ENCODE measurements at places on chromosomes 12 and 14. TPM values are rescaled to one million over a fixed set of nuclear protein-coding genes. Genes with fewer than 3 reads are reported as not detected.
A peak's percentile ranks its signal among the peaks of the same experiment; 100 is the strongest.

ACSM4 gene
- not detected for total RNA-seq

NYNRIN gene
- 42.8 TPM for total RNA-seq

DNA sequence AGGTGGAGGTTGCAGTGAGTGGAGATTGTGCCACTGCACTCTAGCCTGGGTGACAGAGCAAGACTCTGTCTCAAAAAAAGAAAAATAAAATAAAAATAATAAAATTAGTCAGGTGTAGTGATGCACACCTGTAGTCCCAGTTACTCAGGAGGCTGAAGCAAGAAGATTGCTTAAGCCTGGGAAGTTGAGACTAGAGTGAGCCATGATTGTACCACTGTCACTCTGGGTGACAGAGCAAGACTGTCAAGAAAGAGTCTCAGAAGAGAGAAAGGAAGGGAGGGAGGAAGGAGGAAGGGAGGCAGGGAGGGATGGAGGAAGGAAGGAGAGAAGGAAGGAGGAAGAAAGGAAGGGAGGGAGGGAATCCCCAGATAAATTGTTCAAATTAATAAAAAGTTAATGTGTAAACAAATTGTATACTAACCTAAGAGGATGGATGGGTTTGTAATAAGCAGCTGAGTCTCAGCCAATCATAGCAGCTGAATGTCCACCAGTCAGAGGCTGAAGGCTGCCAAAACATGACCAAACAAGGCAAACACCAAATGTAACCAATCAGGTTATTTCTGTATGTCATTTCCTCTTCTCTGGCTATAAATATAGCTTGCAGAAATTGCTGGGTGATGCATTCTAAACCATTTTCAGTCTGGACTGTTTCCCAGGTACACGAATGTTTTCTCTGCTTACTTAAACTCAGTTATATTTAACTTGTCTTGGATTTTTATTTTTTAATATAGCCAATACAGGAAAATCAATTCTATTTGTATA is 6.1 kb upstream of the CDCA4 start:
- no peak for DNase-seq

- no peak for DNase-seq
Observed at GRCh38 chr12:85820101-85820500, 16.1 kb downstream of the RASSF9 start.

DNA sequence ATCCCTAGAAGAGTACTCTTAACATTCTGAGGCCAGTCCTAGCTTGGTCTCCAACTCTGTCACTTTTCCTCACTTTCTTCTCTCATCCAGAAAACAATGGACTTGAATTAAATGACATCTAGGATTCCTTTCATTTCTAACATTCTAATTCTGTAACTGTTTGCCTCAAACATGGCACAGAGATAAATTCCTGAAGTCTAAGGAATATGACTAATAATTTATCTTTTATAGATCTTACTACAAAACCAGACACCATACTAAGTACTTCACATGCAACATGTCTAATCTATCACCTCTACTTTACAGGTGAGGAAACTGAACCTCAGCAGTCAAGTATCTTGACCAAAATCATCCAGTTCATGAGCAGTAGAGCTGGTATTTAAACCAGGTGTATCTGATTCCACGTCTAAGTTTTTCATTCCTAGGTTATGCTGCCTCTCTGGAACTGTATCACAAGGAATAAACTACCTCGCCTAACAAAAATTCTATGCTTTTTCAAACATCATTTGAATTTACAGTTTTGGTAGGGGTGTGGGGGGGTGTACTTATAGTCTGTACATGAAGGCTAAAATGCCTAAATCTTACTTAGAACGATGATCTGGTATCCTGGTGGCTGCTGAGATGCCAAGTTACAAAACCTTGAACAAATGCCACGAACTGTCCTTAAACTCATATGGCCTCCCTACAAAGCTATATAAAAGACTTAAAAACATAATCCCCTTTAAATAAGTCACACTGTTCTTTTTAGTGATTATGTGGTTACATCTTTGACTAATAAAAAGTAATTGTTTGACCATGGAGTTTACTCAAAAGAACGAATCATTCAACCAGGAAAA is 41.6 kb downstream of the ATXN2 start:
- DNase-seq = no peak

DNA sequence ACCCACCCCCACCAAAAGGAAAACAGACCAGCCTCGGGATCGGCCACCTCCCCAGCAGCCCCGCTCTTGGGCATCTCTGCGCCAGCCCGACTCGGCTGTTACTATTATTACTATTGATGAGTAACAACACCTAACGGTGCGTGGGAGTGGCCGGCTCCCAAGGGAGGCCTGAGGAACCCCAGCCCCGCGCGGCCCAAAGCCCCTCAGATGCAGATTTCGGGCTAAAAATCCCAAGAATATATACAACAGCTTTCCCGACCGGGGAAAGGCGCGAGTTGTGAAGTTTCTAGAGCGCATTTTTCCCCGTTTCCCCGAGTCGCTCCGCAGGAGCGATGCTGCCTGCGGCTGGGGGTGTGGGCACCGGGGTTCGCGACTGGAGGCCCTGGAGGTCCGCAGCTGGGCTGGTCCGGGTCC is 565 bp downstream of the NT5DC3 start:
- peak; percentile 14 for DNase-seq

Measured in endothelial cell of umbilical vein (primary cell).